ENCODE measurements at places on chromosomes 6 and 20.

DNA sequence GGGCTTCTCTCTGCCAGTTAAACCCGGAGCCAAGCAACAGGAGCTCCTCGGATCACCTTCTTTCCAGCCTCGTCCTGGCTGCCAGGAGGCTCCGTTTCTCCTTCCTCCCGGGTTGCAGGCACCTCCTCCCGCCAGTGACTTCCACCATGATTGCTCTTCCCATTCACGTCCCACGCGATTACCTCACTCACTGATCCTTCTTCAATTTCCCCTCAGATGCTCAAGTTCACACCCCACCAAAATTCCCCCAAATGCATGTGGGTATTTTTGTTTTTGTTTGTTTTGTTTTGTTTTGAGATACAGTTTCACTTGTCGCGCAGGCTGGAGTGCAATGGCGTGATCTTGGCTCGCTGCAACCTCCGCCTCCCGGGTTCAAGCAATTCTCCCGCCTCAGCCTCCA is 25.1 kb downstream of the KCNQ2 start:
- no peak for DNase-seq

DNA sequence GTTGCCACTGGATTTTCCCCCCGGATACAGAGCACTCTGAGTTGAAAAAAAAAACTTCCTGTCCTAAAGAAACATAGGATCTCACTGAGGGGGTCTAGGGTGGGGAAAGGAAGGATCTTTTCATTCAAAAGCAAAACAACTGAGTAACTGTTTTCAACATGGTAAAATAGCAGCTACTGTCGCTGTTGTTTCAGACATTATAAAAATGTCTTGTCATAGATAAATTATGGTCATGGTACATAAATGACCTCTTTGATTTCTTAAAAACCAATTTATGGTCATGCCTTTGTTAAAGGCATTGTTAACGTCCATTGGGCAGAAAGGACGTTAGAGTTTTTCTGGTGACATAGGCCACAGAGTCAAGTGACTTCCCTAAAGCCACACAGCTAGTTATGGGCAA is 180.4 kb upstream of the DTNBP1 start:
- no peak for DNase-seq

DNA sequence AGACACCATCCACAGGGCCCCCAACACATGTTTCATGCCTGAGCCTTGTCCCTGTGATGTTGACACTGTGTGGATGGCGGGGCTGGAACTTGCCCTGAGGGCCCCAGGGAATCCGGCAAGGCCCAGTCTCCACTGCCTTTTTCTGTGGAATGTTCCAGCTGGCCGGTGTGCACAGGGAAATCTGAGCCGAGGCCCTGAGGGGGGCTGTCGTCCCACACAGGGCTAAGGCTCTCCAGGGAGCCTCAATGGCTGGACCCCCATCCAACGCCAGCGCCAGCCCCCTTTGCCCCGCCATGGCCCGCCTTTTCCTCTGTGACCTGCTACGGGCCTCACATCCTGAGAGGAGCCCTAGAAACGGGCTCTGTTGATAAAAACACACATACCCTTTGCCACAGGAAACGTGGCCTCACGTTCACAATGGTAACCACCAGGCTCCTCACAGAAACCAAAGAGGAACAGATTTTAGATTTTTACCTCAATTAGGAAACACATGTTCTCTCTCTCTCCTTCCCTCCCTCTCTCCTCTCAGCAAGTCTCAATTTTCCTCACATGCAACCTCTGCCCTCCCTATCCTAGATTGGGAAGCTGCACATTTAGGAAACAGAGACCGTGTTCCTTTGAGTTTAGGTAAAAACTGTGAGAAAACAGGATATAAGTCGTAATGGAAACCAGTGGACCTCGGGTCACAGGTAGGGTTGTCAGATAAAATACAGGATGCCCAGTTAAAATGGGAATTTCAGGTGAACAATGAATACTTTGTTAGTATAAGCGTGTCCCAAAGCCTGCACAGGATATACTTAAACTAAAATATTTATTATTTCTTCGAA is 13.7 kb upstream of the ZNF831 start:
- DNase-seq = no peak

GRCh38 chr20:20211274-20211987 is 156.5 kb upstream of the INSM1 start:
- DNase-seq = peak; percentile 73

DNA sequence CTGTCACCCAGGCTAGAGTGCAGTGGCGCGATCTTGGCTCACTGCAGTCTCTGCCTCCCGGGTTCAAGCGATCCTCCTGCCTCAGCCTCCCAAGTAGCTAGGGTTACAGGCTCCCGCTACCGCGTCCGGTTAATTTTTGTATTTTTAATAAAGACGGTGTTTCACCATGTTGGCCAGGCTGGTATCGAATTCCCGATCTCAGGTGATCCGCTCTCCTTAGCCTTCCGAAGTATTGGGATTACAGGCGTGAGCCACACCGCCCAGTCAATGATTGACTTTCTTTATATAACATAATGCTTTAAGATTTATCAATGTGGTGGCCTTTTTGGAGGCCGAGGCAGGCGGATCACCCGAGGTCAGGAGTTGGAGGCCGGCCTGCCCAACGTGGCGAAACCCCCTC is 7.8 kb upstream of the ABT1 start:
- DNase-seq = no peak

DNA sequence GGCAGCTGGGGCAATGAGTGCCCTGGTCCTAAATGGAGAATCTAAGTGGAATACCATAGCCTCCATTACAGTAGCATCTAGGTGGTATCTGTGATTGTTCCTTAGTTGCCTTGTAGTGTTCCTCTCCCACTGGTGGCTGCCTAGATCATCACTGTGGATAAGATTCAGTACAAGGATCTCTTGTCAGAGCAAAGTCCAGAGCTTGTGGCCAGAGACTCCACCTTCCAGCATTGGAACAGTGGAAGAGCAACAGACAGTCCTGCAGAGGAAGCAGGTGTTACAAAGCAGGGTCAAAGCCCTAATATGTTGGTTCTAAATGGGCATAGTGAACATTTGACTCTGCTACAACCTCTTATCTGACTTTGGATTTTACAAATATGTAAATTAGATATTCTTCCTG is 194.1 kb upstream of the GRIK2 start:
- no peak for DNase-seq

GRCh38 chr6:33845031-33845745 is 41.4 kb upstream of the MLN start:
- no peak for DNase-seq

GRCh38 chr20:31974951-31975487 is 7.1 kb downstream of the XKR7 start:
- no peak for DNase-seq

GRCh38 chr20:44861531-44862006 is 23.9 kb upstream of the YWHAB start:
- no peak for DNase-seq

GRCh38 chr20:1330075-1330830 is 1.3 kb upstream of the SDCBP2 start:
- DNase-seq = no peak

DNA sequence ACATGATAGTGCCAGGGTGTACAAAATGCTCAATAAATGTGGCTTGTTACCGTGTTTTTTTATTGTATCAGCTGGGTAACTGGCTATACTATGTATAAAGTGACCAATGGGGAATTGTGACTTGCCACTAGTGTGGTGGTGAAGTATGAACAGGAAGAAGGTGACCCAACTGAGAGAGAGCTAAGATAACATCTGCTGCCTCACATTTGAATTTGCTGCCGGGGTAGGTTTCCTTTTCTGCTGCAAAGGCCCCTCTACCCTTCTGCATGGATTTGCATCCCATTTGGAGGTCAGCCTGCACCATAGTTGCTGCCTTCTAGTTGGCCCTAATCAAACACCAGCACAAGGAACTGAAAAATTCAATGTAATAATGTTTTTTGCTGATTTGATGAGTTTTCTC is 24.1 kb downstream of the IL17A start:
- DNase-seq = no peak

DNA sequence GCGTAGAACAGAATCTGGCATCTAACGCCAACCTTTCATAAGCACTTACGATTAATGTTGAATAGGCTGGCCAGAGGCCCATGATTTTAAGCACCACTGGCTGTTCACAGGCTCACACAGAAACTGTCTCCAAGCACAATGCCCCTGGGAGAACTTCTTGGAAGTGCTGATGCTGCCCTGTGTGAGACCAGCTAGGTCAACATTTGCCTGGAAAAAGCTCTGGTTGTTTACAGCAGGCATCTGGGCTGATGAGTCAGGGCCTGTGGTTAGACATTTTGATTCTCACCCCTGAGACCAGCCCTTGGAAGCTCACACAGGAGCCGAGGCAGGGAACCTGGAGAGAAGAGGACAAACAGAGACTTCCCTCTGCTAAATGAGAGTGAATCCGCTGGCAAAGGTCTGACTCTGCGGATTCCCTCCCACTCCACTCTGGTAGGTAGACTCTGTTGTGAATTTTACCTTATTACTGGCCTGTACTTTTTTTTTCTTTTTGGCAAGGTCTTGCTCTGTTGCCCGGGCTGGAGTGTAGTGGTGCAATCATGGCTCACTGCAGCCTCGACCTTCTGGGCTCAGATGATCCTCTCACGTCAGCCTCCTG is 6.8 kb upstream of the SULF2 start:
- no peak for DNase-seq

GRCh38 chr6:93416571-93417420 is 2.6 kb downstream of the EPHA7 start:
- DNase-seq = peak; percentile 93

- no peak for DNase-seq
These were observed 11.9 kb upstream of the RBM38 start for GRCh38 chr20:57379263-57379647.

DNA sequence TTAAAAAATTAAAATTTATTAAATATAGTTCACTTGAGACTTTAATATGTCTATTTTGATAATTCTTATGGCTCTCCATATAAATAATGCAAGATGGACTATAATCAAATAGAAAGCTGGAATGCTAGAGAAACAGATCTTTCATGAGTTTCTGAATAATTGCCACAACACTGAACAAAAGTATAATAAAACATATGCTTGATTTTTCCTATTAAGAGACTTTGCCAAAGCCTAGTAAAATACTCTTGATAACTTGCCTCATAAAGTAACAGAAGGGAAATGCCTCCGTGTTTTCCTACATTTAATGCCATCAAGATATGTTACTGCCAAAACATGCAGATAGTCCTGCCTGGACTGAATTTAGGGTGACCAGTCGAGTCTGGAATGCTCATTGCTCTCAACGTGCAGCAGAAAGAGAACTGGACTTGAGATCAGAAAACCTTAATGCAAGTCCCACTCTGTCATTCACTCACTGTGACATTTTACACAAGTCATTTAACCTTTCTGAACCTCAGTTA is 153.2 kb downstream of the AIG1 start:
- no peak for DNase-seq

GRCh38 chr6:47016909-47017308 is 25.2 kb downstream of the ADGRF1 start:
- DNase-seq = no peak

DNA sequence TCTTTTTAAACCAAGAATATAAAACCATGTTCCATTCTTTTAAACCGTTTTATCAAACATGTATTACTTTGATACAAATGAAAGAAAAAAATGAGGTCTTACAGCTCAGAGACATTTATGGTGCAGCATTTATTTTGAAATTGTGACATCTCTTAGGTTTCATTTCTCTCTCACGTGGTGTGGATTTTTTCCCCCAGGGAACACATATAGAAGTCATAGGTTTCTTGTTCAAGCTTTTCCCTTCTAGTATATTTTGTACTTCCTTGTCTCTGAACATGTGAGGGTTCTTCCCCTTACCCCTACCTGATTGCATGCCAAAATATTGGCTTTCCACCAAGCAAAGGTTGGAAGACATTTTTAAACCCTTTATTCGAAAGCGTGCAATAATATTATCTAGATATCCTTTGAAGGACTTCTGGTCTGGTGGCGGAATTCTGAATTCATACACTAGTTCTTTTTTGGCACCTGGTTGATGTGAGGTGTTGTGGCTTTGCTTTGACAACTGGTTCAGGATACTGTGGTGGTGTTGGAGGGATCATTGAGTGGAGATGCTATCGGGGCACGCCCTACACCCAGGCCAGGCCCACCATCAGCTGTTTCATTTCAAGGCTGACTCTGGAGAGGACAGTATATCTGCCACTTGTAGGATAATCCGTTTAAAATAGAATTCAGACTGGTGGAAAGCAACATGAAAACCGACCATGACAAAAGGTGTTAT is 5.6 kb upstream of the FAM50B start:
- no peak for DNase-seq

DNA sequence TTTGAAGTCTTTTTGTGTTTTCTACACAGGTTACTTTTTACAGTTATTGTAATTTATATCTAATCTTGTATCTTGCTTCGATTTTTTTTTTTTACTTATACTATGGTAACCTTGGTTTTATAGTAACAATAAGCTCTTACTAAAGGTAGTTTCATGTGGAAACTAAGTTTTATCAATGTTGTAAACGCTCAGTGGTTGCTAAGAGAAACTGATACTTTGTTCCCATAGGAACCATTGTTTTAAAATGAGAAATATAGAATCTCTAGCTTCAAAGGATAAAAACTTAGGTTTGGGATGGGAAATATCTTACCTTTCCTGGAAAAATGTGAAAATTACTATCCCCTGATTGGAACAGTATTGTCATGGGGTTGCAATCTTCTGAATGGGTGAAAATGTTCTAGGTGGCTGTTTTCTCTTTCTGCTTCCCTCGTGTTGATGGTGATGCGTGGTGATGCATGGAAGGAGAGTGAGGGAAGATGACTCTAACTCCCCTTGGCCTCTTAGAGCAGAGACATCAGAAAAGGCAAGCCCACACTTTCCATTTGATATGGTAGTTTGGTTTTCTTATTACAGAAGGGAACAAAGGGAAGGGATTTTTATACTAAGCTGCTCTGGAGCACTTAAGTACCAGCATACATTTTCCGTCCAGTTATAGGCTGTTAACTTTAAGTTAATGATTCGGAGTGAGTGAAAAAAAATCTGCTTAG is 23.5 kb upstream of the BACH2 start:
- no peak for DNase-seq

- no peak for DNase-seq
These were observed 69.2 kb upstream of the DUSP22 start for GRCh38 chr6:223136-223535.

Data from NCI-H146 (cell line).